HEK293T (cell line): ENCODE measurements at places on chromosomes 5 and 9.

DNA sequence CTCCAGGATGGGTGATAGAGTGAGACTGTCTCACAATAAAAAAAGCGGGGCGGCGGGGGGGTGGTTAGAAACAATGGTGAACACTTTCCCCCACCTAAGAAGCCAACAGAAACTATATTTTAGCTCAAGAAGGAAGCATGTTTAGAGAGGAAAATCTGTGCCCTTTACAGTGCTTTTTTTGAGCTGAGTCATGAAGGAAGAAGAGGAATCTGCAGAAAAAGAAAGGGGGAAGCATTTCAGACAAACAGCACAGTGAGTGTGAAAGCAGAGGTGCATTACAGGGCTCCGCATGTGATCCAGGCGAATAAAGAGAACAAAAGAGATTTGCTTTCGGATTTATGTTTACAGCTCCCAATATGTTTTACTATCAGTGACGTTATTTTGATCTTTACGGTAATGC is 1504.6 kb upstream of the WWC1 start:
- DNase-seq, result no peak

DNA sequence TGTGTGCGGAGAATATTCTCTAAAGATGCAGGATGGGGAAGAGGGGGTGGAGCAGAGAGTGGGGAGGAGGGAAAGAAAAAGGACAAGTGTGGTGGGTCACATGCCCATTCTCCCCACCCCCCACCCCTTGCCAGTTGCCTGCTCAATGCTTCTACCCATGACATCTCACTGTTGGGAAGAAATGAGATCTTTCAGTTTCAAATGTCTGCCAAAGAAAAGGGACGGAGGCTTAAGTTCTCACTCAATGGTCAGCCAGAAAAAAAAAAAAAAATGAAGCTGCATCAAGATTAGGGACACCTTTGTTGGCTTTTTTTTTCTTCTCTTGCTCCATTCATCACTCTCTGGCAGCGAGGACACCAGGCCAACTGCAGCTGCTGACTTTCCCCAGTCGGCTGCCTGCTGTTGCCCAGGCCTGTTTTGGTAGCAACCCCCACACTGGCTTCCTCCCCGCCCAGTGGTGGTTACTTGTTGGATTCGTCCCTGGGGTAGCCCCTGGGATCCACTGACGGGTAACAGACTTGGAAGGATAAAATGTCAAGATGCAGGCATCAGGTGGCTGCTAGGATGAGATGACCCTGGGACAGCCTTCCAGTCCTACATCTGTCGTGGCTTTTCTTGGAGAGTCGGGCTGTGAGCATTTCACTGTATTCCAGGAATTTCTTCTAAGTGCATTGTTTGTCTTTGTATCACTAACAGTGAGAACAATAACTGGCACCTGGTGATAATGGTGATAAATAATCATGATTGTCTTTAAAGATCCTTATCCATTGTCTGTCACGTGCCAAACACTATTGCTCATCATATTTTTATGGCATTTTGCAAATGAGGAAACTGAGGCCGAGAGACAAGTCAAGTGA is 9.1 kb downstream of the WWC1 start:
- no peak for DNase-seq

GRCh38 chr5:117054911-117055310 is 480.3 kb upstream of the SEMA6A start:
- DNase-seq, result no peak

DNA sequence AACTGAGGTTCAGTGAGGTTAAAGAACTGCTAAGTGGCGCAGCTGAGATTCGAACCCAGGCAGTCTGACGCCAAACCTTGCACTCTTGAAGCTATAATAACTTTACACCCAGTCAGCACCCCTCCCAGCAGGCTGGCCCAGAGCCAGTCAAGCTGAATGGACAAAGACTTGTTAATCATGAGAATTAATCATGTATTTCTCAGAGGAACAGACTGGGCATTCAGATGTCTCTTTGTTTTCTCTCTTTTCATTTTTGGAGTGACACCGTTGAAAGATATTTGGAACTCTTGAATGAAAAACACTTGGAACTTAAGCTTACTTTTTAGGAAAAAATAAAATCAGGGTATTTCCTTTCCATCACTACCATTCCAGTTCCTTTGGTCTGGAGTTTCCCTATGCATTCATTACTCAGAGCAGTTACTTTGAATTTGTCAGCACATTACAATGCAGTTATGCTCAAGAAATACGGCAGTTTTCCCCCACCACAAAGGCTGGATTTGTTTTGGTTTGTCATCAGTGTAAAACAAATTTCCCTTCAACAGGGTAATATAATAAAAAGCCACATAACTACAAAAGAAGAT is 22.6 kb upstream of the MAMDC2 start:
- no peak for DNase-seq

- DNase-seq, result peak; percentile 64
These were observed 34.3 kb upstream of the MACIR start for GRCh38 chr5:103224118-103224893.

GRCh38 chr5:68134033-68134668 is 81.4 kb upstream of the PIK3R1 start:
- DNase-seq, result no peak

GRCh38 chr5:116386633-116387032 is 188.0 kb downstream of the SEMA6A start:
- DNase-seq, result no peak

GRCh38 chr9:87119328-87119881 is 172.1 kb upstream of the GAS1 start:
- no peak for DNase-seq

- no peak for DNase-seq
These were observed 223.0 kb upstream of the GRIA1 start for GRCh38 chr5:153267506-153267905.

DNA sequence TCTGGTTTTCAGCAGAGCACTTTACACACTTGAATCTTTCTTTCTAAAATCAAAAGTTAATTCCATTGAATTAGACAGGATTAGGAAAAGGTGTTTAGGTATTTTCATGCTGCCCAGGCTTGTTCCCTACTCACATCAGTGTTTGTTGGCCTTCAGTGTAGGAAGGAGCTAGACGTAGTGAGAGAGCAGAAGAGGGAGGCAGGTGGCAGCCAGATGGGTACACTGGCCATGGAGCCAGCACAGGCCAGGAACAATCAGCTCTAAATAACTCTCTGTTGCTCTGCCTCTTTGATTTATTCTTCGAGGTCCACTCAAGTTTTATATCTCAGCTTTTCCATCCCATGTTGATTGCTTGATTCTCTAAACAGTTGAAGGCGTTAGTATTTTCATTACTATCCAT is 529.6 kb downstream of the PSAT1 start:
- DNase-seq, result no peak

DNA sequence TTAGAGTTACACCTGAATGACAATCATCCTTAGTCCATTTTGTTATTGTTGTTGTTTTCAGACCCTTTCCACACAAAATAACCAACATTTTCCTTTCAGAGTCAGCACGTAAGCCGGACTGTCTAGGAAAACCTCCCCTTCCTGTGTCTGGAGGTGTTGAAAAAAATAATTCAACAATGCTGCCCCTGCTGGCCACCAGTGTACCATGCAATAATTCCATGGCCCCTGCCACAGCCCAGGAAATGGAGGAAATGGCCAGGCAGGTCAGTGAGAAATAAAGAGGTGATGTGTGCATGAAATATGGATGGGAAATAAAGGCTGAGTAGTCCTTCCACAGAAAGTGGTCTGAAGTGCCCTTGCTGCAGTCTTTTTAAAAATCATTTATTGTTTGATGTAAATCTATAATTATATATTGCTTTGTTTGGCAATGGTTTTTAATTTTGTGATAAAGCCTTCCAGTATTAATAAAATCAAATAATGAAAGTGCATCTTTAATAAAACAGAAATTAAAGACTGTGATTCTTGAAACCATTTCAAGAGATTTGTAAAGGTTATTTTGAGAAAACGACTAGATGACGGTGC is 152.8 kb upstream of the PAPPA start:
- DNase-seq, result peak; percentile 47

- no peak for DNase-seq
These were observed 1.3 kb downstream of the CCT5 start for GRCh38 chr5:10251405-10251804.

GRCh38 chr5:102800427-102800826 is 45.3 kb downstream of the PAM start:
- DNase-seq, result no peak

DNA sequence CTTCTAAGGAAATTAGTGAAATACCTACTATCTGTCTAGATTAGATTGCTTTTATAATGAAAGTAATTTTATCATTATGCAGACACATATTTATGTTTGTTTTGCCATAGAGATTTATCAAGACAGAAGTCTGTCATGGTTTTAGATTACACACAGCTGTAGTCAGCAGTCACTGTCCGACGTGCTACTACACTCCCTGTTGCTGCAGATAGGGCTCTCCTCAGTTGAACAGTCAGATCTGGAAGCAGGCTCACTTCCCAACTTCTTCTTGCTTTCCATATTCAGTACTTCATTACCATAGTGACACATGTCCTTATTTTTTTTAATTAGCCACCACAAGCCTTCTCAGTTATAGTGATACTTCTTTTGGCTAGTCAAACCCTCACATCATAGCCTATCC is 329.9 kb upstream of the ITGA1 start:
- peak; percentile 14 for DNase-seq

- no peak for DNase-seq
These were observed 25.8 kb downstream of the CDC25C start for GRCh38 chr5:138305797-138306196.

- no peak for DNase-seq
These were observed 20.5 kb downstream of the ABCA1 start for GRCh38 chr9:104907278-104907951.

- no peak for DNase-seq
These were observed 31.7 kb upstream of the CDH6 start for GRCh38 chr5:31161781-31162181.

DNA sequence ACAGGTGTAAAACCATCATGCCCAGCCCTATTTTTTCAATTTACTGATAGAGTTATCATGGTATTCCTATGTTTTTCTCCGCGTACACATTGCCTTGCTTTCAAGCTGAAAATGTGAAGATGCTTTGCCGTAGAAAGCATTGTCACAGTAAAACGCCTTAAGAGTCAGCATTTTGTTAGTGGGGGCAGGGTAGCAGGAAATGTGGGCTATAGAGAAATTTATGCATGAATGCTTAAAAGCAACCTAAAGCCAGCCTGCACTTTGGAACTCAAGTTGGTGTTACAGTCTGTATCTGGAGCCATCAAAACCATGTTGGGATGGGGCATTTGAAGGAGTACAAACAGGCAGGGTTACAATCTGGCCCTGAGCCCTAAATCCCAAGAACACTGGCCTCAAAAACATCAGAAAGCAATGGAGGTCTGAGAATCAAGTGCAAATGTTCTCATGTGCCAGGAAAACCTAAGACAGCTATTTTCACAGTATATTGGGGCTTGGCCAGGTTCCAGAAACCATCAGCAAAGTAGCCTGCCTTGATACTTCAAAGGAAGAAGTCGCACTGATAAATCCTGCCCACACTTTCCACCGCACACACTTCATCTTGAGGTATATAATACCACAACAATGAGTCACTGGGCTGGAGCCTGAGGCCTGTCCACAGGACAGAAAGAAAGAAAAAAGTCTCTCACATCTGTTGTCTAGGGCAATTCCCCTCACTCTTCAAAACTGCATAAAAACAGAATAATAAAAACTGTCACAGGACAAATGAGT is 313.8 kb downstream of the ENC1 start:
- peak; percentile 31 for DNase-seq

GRCh38 chr5:168836603-168837231 is 257.5 kb upstream of the PANK3 start:
- DNase-seq, result no peak

- DNase-seq, result peak; percentile 34
These were observed 118.0 kb upstream of the PCA3 start for GRCh38 chr9:76646249-76646648.

GRCh38 chr5:4570047-4570995 is 569.8 kb upstream of the ADAMTS16 start:
- no peak for DNase-seq

- no peak for DNase-seq
These were observed 9.0 kb downstream of the CCDC69 start for GRCh38 chr5:151214614-151215545.

- no peak for DNase-seq
These were observed 11.1 kb downstream of the PRELID2 start for GRCh38 chr5:145824040-145824439.

GRCh38 chr5:98902733-98903132 is 26.1 kb downstream of the CHD1 start:
- DNase-seq, result no peak

DNA sequence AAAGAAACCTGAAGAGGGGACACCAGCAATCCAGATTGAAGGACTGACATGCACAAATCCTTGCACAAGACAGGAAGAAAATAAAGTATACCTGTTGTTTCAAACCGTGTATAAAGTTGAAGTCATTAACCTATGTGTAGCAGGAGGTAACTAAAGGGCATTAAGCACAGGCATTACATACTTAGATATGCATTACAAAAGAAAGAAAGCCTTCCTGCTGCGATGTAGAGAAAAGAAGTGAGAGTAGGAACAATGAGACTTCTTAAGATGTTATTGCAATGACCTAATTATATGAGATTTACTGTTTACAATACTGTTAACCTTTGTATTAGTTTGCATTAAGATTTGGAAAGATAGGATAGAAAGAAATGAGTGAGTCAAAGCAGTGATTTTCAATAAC is 308.9 kb upstream of the PTPRD start:
- no peak for DNase-seq

GRCh38 chr9:110131499-110131898 is 76.5 kb downstream of the C9orf152 start:
- no peak for DNase-seq

GRCh38 chr9:134939080-134939733 is 21.5 kb upstream of the FCN1 start:
- DNase-seq, result no peak

- no peak for DNase-seq
These were observed 49.2 kb upstream of the FBXL17 start for GRCh38 chr5:108430931-108431608.

DNA sequence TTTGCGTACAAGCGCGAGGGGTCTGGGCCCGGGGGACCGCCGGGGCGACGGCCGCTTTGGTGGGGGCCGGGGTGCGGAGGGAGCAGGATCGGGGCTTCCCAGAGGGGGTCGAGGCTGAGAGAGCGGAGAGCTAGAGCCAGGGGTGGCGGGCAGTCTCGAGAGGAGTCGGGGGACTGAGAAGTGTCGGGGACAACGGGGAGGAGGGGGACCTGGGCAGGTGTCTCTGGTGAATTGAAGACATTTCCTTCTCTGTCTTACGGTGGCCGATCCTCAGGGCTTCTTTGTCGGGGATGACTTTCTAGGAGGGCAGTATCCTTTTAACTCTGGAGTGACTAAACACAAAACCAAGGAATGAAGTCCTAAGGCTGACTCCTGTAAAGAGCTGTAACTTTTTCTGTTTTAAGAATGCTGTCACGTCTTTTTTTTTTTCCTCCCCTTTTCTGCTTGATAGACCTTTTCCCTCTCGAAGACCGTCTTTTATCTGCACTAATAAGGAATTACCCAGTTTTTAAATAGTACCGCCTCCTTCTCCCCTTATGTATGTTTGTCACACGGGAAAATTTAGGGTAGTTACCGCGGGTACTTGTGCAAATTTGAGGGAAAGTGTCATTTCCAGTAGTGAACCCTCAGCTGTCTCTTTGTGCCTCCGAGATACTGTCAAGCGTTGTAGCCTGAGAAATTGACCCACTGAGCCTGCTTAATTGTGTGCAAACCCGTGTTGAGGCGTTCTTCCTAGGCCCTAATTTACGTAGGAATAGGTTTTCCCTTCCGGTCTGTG is 822 bp downstream of the DENND4C start:
- DNase-seq, result no peak

GRCh38 chr9:82745919-82746318 is 317.0 kb downstream of the RASEF start:
- DNase-seq, result no peak

- peak; percentile 40 for DNase-seq
These were observed 132.4 kb downstream of the ROR2 start for GRCh38 chr9:91817493-91818224.

GRCh38 chr9:532707-533106 is 308.8 kb upstream of the DMRT1 start:
- DNase-seq, result no peak
